ENCODE measurements at places on chromosomes 7 and 10.

GRCh38 chr7:66379542-66380160 lies 174.5 kb downstream of the TPST1 start:
- no peak for DNase-seq

DNA sequence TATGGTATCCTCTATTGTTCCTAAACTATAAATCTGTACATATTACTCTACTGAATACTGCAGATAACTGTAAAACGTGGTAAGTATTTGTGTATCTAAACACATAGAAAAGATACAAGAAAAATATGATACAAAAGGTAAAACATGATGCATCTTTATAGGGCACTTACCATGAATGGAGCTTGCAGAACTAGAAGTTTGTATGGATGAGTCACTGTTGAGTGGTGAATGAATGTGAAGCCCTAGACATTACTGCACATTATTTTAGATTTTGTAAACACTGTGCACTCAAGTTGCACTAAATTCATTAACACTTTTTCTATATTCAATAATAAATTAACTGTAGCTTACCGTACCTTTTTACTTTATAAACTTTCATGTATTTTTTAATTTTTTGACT lies 357.5 kb downstream of the ZWINT start:
- DNase-seq, result no peak

- no peak for DNase-seq
Observed at GRCh38 chr7:27128034-27128433, 2.5 kb downstream of the HOXA4 start.

DNA sequence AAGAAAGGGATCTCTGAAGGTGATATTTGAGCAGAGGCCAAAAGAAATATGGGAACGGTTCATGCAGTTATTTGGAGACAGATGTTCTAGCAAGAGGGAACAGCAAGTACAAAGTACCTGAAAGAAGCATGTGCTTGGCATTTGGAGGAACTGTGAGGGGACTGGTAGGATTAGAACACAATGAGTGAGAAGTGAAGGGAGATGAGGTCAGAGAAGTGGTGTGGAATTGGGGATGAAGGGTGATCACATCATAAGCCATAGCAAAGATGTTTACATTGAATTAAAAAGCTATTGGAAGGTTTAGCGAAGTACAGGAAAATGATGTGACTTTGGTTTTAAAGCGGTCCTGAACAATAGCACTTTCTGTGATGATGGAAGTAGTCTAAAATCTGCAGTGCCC lies 402.4 kb upstream of the LRGUK start:
- DNase-seq, result no peak
